Right ventricle myocardium inferior (tissue), 1 donor: ENCODE measurements at places on chromosomes 7 and 10. TPM values are rescaled to one million over a fixed set of nuclear protein-coding genes. Genes with fewer than 3 reads are reported as not detected.
A peak's percentile ranks its signal among the peaks of the same experiment; 100 is the strongest.

Gene LZTS2
- 43.4 TPM for total RNA-seq

GRCh38 chr10:77156406-77156879, 481.2 kb downstream of the KCNMA1 start:
- DNase-seq, result no peak

DNA sequence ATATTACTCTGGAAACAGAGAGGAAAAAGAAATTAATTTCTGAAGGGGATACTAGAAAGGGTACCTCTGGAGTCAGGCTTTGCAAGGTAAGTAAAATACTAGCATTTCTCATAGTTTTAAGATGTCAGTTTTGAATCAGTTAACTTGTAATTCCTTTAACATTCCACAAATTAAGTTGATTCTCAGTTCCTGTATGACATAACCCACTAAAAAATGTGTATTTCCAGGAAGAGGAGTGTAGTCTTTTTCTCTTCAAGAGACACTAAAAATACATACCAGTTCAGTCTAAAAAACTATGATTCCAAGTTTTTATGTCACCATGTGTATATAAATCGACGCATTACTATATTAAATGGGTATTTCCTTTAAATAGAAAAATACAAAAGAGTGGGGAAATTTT, 113.2 kb downstream of the CDK6 start:
- DNase-seq, result no peak

DNA sequence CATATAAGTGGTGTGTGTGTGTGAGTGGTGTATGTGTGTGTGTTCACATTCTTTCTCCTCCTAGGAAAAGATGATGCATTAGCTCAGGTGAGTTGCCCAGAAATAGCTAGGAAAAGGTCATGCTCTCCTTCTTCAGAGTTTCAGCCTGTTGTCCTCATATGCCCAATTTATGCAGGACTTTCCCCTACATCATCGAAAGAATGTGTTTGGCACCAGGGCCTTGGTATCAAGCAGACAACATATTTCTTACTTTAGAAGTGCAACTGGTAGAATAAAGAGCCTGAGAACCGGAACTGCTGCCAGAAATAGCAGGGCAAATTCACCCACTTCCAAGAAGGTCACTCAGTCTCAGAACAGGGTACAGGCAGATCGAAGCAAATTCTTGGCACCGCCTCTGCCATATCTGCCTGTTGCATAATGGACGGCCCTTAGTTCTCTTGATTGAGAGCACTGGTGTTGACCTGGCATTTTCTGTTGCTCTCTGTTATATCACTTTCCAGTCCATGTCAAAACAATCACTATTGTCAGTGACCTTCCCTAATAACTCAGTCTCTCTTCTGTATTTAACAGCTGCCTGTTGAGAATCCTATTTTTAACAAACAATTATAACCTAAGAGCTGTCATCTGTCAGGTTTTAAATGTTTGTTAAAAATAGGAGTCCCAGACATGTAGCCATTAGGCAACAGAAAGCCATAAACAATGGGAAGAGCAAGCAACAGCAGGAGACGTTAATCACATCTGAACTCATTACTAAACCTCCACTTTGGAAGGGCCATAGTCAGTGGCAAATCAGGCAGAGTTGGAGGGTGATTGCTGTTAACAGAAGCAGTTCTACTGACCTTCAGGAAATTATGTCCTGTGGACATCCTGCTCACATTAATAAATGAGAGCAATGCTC, 20.7 kb downstream of the ADRB1 start:
- peak; percentile 77 for DNase-seq

Gene PARD3
- 34.6 TPM for total RNA-seq

- no peak for DNase-seq
Observed at GRCh38 chr10:44089671-44090070, 295.2 kb downstream of the CXCL12 start.
